Stimulated activated naive CD4-positive, alpha-beta T cell treated with Interleukin-2 at 50 U/mL for 16 hours (primary cell): ENCODE measurements at places on chromosomes 1 and 21.
A peak's percentile ranks its signal among the peaks of the same experiment; 100 is the strongest.

DNA sequence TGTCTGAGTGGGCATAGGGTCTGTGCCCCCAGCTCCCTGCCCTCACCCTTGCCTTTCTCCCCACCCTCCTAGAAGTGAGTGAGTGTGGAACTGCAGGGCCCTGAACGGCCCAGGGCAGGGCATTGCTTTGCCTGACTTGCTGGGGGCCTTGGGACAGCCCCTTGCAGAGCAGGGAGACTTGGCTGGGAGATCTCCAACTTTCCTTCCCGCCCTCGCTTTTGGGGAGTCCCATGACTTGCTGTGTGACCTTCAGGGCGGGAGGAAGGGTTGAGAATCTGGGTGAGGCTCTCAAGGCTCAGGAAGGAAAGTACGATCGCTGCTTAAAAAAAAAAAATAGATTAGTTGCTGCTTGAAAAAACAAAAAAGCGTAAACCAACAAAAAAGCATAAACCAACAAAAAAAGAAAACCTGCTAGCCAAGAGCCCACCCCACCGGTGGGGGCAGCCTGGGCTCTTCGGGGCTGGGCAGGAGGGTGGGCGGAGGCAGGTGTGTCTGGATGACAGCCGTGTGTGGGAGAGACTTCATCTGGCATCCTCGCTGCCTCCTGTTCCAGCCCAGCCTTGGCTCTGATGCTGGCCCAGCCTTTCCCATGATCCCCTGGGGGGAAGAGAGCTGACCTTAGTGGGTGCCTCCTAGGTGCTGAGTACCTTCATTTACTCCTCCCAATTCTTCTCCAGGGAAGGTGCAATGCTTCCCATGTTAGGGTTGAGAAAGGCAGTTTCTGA lies 6.5 kb downstream of the NBL1 start:
- no peak for DNase-seq

GRCh38 chr1:35222322-35223083 lies 29.6 kb upstream of the SFPQ start:
- DNase-seq: no peak

GRCh38 chr1:22805672-22806038 lies 95.0 kb downstream of the EPHB2 start:
- DNase-seq: no peak

DNA sequence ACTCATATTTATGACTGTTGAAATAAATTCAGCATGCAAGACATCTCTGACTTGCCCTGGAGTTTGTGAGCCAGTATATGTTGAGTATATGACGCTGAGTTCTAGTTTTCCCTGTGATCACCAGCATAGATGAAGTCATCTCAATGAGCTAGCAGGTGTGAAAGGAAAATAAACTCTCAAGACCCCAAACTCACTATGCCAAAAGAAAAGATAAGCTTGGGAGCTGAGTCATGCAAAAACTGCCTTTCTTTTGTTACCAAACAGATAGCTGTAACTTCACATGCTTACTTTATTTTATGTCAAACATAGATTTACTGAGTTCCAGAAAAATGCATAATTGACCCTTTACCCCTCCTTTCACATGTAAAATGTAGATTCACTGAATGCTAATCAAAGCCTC lies 52.9 kb downstream of the SERBP1 start:
- DNase-seq: no peak

DNA sequence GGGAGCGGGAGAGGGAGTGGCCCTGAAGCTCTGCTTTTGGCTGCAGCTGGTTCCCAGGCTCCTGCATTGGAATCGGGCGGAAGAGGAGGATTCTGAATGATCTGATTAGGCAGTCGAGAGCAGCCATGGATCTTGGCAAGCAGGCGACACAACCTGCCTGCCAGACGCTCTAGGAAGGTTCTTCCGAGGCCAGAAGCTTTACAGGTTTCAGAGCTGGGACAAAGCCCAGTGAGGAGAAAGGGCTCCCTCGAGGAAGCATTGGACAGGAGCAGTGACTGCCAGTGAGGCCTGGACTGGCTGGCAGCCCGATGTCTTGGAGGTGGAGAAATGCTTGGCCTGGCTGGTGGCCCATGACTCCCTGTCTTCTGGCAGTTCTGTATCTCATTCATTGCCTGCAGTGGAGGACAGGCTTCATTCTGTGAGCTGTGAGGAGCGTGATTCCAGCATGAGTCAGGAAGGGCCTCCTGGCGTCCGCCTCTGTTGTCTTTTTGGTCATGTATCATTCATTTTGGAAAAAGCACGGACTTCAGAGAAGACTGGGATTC lies 132.7 kb upstream of the IPO9 start:
- no peak for DNase-seq

DNA sequence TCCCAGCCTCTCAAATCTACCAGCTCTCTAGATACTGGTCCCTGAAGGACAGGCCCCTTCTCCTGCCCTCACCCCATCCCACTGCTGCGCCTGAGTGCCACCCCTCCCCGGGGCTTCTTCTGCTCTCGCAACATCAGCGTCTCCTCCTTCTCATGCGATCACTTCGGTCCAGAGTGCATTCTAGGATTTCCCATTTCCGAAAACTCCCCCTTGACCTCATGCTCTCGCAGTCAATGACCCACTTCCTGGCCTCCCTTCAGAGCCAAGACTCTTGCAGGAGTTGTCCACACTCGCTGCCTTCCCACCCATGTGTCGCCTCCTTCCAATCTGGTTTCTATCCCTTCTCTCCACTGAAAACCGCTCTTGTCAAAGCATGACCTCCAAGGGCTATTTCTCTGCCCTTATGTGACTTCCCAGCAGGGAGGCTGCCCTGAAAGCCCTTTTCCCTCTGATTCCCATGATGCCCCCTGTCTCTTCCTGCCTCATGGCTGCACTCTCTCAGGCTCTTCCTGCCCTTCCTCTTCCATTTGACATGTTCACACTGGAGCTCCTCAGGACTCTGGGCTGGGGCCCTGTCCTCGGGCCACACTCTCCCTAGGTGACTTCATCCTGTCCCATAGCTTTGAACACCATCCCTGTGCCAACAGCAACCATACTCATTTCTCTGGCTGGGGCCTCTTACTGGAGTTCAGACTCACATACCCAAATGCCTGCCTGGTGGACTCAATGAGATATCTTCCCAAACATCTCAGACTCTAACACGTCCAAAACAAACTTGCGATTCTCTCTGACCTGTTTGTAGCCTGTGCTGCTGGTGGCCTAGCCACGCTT lies 46.0 kb downstream of the LDLRAD2 start:
- DNase-seq: no peak

DNA sequence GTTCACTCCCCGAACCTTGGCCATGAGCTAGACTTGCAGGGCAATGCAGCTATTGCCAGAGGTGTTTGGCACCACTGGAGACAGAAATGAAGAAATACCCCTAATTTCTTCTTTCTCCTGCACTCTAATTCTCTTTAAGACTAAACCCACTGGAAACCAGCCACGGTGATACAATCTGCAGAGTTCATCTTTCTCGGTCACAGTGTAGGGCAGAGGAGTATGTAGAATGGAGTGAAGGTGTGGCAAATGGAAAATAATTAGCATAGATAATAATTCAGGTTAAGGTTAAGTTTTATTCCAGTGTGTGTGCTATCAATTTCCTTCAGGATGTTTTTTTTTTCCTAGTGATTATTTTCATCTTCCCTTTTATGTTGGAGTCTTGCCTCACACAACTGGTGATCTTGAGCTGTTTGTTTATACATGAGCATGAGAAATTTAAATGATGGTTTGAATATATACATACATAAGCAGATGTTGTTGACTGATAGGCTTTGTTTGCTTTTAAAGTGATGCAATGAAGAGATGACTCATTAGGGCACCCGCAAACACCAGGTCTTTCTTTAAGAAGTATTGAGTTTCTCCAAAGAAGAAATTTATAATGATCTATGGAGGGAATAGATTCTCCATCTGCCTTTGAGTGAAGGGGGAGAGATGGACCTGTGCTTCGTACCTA lies 81.9 kb downstream of the SPATA17 start:
- no peak for DNase-seq

- no peak for DNase-seq
Observed at GRCh38 chr1:56357927-56358690, 221.3 kb downstream of the PLPP3 start.

DNA sequence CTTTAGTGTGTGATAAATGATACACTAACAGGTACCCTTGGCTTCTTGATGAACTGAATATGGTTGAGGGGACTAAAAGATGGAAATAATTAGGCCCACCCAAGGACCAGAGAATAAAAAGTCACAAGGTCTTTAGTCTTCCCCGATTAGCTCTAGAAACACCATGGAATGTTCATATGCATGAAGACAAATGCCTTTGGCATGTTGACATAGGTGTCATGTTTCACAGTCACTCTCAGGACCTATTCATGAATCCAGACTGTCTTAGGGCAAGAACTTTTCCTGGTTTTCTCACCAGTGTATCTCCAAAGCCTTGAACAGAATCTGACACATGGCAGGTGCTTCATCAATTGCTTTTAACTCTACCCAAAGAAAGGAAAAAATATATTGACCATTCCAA lies 412.8 kb downstream of the AJAP1 start:
- DNase-seq: no peak

DNA sequence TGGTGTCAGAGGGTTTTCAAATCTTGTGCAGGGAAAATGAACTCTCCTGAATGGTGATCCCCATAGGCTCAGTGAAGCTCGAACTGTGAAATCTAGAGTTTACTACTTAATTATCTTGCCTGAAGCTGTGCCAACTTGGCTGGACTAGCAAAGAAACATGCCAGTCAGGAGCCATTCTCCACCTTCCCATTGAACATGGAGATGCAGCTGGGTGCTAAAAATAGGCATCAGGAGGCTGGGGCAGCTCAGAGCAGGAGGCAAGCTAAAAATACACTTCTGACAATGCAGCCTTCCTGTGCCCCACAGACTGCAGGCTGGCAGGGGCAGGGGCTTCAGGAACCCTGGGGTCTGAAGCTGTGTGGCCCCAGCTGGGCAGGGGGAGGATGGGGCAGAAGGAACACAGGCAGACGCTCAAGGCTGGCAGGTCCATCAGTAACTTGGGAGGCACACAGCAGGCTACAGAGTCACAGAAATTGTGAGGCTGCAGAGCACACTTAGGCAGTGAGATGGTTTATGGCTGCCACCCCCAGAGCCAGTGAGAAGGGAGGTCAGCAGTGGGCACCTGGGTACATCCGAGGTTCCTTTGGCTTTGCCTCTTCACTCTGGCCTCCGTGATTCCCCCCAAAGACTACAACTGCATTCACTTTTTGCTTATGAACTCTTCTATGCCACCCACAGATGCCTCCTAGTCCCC lies 155.4 kb upstream of the KCND3 start:
- DNase-seq: no peak

DNA sequence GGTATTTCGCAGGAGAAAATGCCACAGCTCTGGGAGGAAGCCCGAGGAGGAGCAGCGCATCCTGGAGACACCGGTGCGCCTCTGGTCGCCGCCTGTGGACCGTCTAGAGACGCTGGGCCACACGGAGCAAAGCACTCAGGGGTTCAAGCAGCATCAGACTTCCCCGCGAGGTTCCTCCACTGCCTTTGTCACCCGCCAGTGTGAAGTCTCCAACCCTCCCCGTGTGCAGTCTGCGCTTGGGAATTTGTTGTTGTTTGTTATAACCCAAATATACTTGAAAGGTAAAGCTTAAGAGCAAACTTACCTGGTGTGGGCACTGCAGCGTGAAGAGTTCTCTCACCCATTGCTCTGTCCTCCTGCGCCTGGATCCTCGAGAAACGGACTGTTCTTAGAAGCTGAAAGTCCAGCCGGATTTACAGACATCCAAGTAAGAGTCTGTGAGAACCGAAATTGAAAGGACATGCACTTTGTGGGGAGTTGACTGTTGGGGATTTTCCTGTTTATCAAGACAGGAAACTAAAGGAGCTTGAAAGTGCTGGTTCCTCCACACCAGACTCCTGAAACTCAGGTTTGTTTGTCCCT lies at the start of gene GBP4:
Gene GBP4 (minus strand): TSS at position 452 of the 582 bp plus-strand sequence. CDS start 108 bp downstream, at position 344.
- DNase-seq: peak; percentile 28

DNA sequence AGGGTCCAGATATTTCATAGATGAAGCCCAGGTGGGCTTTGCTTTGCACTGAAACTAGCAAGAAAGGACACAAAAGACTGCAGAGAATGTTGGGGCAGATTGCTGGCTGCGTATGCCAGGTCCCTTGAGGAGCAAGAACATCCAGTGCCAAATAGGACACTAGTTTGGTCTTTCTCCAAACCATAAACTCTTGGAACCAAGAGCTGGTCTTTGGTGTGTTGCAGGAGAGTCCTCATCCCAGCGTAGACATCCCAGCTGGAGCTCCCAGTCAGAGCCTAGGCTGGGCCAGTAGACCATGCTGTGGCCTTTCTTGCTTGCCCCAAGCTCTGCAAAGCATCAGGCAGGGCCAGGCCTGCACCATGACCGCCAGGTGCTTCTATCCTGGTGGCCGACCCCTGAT lies 87.5 kb downstream of the ATP5PO start:
- no peak for DNase-seq

- no peak for DNase-seq
Observed at GRCh38 chr1:205514211-205515142, 10.0 kb downstream of the CDK18 start.

DNA sequence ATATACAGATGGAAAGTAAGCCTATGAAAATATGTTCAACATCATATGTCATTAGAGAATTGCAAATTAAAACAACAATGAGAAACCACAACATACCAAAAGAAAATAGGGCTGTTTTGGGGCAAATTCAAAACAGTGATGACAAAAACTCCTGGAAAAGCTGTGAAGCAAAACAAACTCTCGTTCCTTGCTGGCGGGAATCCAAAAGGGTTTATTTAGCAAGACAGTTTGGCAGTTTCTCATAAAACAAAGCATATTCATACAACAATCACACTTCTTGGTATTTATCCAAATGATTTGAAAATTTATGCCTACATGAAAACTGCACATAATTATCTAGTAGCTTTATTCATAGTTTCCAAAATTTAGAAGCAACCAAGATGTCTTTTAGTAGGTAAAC lies 44.4 kb downstream of the COL11A1 start:
- DNase-seq: no peak

DNA sequence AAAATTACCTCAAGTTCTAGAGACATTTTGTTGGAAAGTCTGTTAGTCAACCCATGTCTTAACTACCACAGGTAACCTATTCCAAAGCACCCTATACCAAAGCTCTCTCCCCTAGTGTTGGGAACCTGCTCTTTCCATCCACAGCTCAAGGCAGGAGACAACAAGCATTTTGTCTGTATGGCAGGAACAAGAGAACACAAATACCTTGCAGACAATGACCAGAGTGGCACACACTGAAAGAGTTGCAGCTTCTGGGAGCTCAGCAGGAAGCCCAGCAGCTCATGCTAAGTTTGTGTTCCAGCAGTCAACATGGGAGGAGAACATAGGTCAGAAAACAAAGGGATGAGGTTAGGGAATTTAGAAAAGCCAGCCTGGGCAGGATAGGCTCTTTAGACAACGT lies 300.8 kb downstream of the HHIPL2 start:
- no peak for DNase-seq

- DNase-seq: no peak
Observed at GRCh38 chr1:31714442-31715086, 10.7 kb upstream of the COL16A1 start.

- DNase-seq: no peak
Observed at GRCh38 chr1:110393691-110394492, 3.1 kb upstream of the SLC16A4 start.

- DNase-seq: no peak
Observed at GRCh38 chr1:52334906-52335528, 31.0 kb downstream of the CC2D1B start.
